ENCODE measurements at places on chromosomes 1 and 21. TPM values are rescaled to one million over a fixed set of nuclear protein-coding genes. Genes with fewer than 3 reads are reported as not detected.
A peak's percentile ranks its signal among the peaks of the same experiment; 100 is the strongest.

The KRTAP12-2 gene
- not detected for total RNA-seq

The TOMM20 gene
- 87.4 TPM for total RNA-seq

- DNase-seq, result no peak
These were observed 47.4 kb upstream of the ARHGEF16 start for GRCh38 chr1:3407021-3407420.

GRCh38 chr1:47759936-47760629 is 237.1 kb downstream of the TRABD2B start:
- no peak for DNase-seq

- no peak for DNase-seq
These were observed 4.2 kb upstream of the PTPN22 start for GRCh38 chr1:113875714-113876113.

DNA sequence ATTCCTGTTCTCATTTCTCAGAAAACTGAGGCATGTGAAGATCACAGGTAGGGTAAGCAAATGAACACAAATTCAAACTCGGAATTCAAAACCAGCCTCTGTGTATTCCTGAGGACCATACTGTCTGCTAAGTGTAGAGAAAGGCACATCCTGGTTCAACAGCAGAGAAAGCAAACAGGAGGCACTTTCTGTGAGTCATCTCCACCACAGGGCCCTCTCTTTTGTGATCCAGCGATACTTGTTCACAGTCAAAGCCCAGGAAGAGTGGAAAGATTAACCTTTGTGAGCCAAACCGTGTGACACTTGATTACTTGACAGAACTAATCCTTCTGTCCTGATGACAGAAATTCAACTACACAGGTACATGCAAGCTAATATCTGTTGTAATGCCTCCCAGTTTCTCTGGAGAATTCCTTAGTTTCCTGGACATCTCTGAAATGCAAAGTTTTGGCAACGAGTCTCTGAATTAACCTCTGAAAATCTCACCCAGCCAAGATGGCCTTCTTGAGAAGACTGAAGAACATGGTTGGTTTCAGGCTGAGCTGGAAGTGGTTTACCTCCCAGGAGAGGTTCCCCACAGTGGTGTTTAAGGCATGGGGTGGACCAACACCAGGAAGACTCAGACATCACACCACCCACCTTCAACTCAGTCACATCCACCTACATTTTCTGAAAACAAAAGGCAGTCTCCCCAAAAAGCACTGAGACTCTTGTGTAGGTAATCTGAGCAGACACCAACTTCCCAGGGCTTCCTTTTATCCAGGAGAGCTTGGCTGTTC is 98.2 kb upstream of the ERG start:
- no peak for DNase-seq

GRCh38 chr1:247212012-247212411 is 40.2 kb upstream of the ZNF124 start:
- DNase-seq, result no peak

DNA sequence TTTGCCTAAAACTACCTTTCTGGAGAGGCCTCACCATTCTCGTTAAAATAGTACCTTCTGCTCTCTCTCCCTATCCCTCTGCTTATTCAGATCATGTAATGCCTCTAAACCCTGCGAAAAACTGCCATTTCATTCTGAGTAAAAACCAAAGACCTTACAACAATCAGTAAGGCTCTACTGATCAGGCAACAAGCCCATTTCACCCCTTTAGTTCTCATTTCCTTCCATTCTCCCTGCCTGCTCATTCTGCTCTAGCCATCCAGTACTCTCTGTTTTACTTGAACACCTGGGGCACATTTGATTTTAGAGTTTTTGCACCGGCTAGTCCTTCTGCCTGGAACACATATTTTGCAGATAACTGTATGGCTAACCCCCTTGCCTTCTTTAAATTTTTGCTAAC is 187.8 kb downstream of the COQ8A start:
- DNase-seq, result no peak

- no peak for DNase-seq
These were observed 160.2 kb downstream of the NTMT2 start for GRCh38 chr1:170305777-170306512.

The CAMTA1 gene
- 63.4 TPM for total RNA-seq

DNA sequence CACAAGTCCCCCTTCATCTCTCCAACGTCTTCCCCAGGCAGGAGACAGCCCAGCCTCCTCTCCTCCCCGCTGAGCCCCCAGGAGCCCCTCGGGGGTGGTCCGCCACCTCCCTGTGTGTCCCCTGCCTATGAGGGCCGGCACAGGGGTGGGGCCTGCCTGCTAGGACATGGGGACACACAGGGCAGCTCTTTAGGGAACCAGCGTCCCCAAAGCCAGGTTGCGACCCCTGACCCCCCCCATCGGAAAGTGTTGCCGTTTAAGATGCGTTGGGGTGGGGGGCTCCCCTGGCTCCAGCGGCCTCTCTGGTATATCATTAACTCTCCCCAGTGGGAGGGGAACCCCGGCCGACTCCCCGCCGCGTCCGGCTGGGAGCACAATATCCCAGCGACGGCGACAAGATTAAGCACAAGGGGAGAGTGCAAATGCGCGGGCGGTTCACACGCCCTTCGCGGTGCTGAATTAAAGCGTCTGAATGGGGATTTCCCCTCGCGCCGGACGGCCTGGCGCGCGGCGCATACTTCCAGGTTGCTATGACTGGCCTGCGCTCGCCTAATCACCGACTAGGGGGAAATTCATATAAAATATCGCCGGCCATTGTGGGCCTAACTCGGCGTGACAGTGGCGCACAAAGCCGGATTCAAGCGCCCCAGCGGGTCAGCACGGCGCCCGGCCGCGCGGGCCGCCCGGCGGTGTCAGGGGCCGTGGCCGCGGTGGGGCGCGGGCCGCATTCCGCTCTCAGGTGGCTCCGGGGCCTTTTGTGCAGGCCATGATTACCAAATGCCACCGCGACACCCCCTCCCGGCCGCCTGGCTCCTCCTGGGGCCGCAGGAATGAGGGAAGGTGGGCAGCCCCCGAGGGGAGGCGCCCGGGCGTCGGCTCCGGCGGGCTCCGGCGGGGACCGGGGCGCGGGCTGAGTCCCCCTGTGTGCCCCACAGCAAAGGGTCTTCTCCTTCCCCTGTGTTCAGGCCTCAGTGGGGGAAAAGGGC is 30.9 kb downstream of the WNT3A start:
- DNase-seq, result peak; percentile 72

The RAB25 gene
- 62.0 TPM for total RNA-seq

The C1orf210 gene
- 18.9 TPM for total RNA-seq

Measured in upper lobe of right lung (tissue), 1 donor.